ENCODE measurements at places on chromosomes 1 and 21. TPM values are rescaled to one million over a fixed set of nuclear protein-coding genes. Genes with fewer than 3 reads are reported as not detected.

GRCh38 chr1:67908250-67908936 lies 75.1 kb upstream of the GNG12 start:
- DNase-seq = no peak

DNA sequence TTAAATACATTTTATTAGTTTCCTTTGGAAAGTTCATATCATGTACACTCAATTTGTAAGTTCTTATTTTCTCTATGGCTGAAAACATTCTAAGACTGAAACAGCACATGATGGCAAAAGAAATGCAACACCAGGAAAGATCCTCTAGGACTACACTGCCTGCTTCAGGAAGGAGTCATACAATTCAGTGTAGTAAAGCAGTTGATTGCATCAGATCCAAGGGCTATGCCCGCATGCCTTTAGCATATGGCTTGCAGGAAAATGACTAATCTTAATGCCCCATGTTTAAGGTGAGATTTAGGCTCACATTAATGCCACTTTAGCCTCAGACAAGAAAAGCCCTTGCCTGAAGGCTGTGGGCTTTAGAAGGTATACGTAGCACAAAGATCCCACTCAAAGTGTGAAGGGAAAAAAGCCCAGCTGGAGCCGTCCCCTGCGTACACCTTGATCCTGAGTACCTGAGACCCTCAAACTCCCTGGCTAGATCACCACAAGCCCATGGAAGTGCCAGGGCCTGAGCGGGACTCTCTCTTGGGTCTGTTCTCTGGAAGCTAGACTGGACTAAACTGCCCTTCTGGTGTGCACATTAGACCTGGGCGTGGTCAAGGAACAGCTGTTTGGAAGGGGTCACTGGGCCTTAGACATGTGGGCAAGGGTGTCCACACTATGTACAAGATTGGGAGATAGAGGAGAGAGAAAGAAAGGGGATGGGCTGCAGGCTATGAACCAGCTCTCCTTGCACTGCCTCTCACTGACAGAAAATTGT lies 52.9 kb downstream of the ESRRG start:
- no peak for DNase-seq

DNA sequence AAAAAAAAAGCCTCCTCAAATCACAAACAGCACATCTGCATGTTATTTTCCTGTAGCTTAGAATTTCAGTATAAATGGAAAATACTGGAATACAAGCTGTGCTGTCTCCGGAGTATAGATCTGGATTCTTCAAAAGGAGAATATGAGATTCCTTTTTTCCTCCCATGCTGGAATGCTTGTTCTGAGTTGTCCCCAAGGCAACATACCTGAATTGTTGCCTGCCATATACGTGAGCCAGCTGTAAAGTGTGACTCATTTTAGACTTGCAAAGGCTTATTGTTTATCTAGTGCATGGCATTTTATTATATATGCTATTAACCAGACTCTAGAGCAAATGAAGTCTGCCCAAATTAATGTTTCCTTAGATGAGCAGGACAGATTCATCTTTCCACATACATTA lies 95.0 kb upstream of the C1orf105 start:
- DNase-seq = no peak

DNA sequence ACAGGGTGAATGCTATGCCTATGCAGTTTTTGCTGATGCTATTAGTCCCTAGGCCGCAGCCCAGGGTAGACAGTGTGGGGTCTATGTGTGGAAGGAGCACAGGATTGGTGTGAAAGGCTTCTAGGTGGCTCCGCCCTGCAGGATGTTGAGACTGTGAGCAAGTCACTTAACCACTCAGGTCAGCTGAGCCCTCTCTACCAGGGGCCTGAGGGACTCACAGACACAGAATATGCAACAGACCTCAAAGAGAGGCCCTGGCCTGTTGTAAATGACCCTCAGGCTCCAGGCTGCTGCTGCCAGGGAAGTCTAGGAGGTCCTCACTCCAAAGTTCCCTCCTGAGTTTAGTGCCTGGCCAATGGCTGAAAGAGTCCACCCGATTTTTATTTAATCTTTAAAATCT lies 11.0 kb downstream of the NHLH2 start:
- no peak for DNase-seq

- no peak for DNase-seq
Observed at GRCh38 chr1:248000169-248000568, 13.3 kb upstream of the OR2L5 start.

DNA sequence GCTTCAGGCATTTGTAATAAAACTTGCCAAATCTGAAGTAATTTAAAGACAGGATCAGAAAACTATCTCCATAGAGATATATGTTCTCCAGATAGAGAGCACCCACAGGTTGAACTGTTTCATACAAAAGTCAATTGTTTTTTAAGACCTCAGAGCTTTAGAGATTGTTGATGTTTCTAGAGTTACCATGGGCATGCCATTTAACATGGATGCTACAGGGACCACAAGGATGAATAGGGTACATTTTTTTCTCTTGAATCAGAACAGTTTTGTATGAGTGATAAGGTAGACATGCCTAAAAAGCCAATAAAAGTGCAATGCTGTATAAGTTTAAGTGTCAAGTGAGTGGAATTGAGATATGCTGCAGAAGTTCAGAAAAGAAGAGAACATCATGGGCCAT lies 511.0 kb upstream of the CAMK1G start:
- DNase-seq = no peak

DNA sequence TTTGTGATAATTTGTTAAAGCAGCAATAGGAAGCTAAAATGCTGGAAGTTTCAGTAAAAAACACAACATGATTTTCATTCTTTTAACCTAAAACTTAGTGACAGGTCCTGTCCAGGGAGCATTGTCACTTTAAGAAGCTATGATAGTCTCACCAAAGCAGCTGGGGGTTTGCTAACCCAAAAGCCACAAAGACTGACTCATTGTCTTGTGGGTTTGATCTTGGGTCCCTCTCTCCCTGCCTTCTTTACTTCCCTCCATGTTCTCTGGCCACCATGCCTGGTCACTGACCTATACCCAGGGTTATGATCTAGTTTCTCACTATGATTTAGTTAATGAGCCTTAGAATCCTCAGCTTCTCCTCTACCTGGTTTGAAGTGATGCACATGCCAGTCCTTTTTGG lies 213.5 kb upstream of the PTGFR start:
- no peak for DNase-seq

DNA sequence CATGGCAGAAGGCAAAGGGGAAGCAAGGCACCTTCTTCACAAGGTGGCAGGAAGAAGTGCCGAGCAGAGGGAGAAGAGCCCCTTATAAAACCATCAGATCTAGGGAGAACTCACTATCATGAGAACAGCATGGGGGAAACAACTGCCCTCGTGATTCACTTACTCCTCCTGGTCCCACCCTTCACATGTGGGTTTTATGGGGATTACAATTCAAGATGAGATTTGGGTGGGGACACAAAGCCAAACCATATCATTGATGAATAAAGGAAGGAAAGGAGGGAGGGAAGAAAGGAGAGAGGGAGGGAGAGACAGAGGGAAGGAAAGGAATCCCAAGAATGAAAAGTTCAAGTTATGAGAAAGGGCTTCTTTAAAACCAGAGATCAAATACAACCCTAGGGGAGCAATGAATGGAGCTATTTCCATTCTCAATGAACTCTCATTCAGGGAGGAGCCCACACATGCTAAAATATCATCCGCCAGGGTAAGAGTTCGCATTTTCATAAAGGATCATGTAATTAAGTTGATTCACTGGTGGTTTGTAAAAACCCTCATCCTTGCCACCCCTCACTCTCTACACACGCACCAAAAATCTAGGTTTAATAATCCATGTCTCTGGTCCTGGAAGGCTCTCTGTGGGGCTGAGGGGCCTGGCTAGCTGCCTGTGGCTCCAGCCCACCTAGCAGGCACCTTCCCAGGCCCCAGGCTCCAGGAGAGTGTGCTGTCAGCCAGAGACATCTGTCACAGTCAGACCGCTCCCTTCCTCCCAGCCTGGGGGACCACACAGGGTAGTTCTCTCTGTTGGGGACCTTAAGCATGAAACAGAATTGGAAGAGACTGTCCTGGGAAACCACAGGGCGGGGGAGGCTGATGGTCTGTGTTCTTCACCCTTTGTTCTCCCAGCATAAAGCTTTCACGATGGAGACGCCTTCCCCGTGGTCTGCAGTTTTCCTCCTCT lies 94.0 kb downstream of the CCDC185 start:
- DNase-seq = no peak

GRCh38 chr1:33425900-33426299 lies 5.0 kb downstream of the PHC2 start:
- DNase-seq = no peak

DNA sequence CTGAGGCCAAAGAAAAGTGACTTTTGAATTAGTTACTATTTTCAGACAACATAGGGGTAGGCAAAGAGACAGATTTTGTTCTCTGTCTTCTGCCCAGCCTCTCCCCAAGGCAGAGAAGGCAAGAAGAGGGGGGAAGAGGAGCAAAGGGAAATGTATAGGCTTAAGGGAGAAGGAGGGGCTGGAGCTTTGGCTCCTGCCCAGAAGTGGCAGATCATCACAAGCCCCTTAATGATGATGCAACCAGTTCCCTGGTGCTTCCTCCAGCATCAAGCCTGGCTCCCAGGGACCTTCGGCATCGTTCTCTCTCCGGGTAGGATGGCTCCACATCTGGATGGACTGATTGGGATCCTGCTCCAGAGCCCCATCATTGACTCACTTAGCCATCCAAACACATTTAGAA lies 112.8 kb downstream of the KCND3 start:
- no peak for DNase-seq

DNA sequence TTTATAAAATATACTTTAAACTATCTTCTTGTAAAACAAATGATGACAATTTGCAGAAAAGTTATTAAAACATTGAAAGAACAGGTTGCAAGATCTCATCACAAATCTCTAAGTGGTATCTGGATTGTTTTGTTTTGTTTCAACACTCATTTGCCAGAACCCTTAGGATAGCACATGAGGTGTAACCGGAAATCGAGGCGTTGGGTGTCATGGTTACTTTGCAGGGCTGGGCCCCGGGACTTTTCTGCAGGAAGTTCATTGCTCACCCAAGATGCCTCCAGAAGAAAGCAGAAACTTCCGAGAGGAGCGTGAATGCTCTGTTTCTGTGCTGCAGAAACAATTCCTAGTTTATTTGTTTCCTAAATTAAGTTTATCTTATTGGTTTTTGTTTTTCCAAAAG lies 2.5 kb downstream of the DISC1 start:
- no peak for DNase-seq

- no peak for DNase-seq
Observed at GRCh38 chr1:116306840-116307442, 66.1 kb upstream of the ATP1A1 start.

DNA sequence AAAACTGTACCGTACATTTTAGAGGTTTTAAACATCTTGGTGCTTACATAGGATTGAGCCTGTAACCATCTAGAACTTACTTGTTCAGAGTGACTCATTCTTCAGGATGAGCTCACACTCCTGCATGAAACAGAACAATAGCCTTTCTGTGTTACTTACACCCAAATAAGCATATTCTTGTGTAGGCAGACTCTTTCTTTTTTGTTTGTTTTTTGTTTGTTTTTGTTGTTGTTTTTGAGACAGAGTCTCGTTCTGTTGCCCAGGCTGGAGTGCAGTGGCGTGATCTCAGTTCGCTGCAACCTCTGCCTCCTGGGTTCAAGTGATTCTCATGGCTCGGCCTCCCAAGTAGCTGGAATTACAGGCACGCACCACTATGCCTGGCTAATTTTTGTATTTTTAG lies 3.8 kb upstream of the CA6 start:
- DNase-seq = no peak

- DNase-seq = no peak
Observed at GRCh38 chr21:38054334-38054733, 138.1 kb upstream of the KCNJ6 start.

BNIPL gene
- 1.5 TPM for total RNA-seq

GBP5 gene
- total RNA-seq = 2.6 TPM

LCE1A gene
- total RNA-seq = not detected

FHAD1 gene
- total RNA-seq = 2.1 TPM

ERRFI1 gene
- total RNA-seq = 16.5 TPM

GCSAML gene
- total RNA-seq = 0.23 TPM

NUF2 gene
- 6.0 TPM for total RNA-seq

BCL10 gene
- total RNA-seq = 33.6 TPM

TRPM2 gene
- 0.15 TPM for total RNA-seq

LTN1 gene
- 23.6 TPM for total RNA-seq

RAB42 gene
- not detected for total RNA-seq

Measured in endothelial cell (in vitro differentiated cells).